ENCODE measurements at places on chromosomes 3 and 15. TPM values are rescaled to one million over a fixed set of nuclear protein-coding genes. Genes with fewer than 3 reads are reported as not detected.

Gene EFCC1
- total RNA-seq = not detected

DNA sequence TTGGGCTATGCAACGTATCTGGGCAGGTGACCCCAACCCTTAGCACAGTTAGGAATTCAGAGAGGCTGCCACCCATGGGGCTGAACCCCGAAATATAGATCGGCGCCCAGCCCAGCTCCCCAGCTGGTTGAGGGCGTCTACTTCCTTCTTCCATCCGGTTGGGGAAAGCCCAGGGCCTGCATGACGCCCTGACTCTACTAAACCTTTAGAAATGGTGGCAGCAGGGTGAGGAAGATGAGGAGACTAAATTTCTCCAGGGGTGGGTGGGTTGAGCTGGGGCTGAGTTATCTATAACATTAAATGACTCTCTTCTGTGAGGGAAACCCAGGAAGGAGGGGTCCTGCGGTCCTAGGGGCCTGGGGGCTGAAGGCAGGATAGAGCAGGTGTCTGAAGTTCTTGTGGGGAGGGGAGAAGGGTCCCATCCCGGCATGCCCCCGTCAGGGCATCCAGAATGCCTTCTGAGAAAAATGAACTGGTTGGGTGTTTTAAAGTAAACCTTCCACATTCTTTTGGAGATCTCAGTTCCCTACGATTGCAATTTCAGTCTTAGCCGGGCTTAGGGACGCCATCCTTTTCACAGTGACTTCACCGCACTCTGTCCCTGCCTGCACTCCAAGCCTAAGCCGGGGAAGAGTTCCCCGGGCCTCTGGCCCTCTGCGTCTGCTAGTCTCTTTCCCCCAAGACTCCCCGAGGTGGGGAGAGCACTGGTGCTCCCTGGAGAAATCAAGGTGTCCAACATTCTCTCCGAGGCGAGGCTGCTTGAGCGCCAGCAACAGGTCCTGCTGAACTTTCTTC, 28.5 kb downstream of the NR2F2 start:
- DNase-seq = no peak

- DNase-seq = no peak
Measured at GRCh38 chr3:112035241-112035640, 705 bp downstream of the TMPRSS7 start.

DNA sequence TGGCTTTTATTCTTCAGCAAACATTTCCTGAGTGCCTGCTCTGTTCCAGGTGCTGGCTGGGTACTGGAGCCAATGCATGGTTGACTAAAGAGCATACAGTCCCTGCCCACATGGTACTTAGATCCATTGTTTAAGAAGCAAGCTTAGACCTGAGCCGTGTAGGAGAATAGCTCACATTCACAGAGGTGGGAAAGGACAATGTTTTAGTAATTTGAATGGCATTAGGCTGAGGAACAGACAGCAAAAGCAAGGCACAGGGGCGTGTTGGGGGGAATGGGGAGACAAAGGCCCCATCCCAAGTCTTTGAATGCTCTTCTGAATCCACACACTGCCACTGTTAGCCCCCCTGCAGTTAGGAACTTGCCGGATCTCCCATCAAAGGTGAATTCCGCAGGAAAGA, 388.2 kb upstream of the RGMA start:
- DNase-seq = no peak

DNA sequence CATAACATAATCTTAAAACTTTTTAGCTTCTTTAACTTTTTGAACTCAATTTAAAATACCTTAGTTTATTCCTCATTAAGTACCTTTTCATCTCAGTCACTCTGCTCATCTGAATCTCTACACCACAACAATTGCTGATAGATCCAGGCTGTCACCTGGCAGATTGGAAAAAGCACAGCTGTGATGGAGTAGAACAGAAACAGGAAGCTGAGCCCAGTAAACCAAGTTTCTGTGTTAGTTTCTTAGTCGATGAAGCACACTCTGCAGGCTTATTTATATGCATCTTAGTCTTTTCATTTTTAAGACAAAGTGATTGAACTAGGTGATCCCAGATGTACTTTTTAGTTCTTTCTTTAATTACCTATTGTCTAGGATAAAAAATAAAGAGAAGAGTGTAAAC, 1398.0 kb upstream of the ALCAM start:
- no peak for DNase-seq

Measured in bronchial epithelial cell (primary cell).